CD4-positive, alpha-beta T cell treated with Interferon gamma for 1 hour (primary cell): ENCODE measurements at places on chromosomes 7 and 10.

DNA sequence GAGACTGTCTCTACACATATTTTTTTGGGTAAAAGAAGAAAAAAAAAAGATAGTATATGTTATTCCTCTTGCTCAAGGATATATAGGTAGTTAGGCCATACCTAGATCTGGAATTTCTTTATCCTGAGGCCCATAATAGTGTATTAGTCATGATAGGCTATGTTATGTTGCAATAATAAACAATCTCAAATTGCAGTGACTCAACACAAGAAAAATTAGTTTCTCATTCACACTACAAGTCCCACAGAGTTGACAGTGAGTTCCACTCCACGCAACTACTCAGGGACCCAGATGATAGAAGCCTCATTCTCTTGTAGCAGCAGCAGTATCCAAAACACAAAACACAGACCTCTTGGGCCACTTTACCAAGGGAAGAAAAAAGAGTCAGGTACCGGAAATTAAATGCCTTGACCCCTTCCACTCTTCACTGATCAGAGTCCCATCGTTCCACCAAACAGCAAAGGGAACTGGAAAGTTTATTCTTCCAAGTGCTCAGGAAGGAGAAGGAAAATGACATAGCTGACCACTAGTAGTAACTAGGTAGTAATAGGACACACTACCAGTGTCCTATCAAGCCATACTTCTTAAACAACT is 7.4 kb upstream of the C10orf67 start:
- no peak for DNase-seq

GRCh38 chr7:150931199-150931869 is 46.8 kb downstream of the KCNH2 start:
- no peak for DNase-seq

DNA sequence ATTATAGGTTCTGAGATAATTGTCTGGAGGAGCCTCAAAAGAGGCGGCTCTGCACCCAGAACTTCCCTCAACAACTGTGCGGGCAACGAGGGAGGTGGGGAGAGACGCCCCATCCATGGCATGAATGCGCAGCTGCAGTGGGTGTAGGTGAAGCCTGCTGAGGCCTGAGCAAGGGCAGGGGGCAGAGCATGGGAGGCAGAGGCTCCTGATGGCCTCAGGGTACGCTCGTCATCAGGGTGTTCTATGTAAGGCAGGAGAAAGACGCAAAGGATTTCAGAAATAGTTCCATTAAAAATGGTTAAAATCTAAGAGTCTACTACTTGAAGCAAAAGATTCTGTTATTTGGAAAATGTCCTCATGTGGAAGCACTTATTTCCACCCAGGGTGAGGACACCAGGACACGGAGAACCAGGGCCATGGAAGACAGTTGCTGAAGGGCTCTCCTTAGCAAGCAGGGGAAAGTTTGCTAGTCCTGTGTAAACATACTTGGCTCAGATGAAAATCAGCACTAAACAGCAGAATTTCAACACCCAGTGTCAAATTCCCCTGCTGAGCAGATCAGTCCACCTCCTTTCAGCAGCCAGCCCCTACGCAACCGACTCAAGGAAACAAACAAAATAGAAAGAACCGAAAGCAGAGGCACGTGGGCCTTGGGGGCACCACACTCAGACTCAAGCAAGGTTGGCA is 18.9 kb downstream of the INSIG1 start:
- no peak for DNase-seq

DNA sequence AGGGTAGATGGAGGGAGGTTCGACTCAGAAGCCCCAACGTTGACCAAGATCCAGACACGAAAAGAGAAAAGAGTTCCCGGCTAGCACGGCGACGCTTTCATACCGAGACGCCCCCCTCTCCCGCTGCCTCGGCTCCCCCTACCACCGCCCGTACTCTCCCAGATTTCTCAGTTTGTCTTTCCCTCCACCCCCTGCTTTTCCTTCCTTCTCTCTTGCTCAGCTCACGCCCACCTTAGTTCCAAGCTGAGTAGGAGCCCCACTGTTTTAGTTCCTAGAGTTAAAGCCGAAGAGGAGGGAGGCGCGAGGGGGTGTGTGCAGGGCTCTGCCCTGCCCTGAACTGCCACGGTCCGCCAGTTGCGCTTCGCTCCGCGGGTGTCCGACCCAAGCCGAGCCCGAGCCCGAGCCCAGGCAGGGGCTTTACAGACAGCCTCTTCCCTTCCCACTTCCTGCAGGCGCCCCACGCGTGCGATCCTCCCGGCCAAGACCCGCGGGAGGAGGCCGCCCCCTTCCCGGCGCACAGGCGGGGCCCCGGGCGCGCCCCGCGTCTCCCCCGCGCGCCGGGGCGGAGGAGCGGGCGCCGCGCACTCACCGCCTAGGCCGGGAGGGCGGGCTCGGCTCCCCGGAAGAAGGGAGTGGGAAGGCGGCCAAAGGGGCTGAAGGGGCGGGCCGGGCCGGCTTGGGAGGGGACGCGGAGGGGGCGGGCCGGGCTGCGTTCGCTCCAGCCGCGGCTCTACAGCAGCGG is at the start of gene EPHB6:
TSS of gene EPHB6 (plus strand) at position 705 of the 742 bp plus-strand sequence. CDS start 8,152 bp downstream, outside the sequence.
- DNase-seq: peak; percentile 48

DNA sequence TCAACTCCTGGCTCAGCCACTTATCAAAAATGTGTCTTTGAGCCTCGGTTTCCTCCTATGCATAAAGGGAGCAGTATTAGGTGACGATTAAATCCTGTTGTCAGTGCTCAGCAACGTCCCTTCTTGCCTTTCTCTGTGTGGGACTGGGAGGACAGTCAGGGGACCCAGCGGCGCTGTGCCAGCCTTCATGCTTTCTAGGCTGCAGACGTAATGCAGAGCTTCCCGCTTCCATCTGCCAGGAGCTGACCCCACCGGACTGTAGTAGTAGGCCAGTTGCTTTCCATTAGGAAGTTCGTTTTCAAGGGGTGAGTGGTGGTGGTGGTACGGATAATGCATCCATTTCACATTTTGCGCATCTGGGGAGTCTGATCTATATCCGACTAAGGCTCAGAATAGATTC is 321.8 kb downstream of the PLXNA4 start:
- DNase-seq: no peak

DNA sequence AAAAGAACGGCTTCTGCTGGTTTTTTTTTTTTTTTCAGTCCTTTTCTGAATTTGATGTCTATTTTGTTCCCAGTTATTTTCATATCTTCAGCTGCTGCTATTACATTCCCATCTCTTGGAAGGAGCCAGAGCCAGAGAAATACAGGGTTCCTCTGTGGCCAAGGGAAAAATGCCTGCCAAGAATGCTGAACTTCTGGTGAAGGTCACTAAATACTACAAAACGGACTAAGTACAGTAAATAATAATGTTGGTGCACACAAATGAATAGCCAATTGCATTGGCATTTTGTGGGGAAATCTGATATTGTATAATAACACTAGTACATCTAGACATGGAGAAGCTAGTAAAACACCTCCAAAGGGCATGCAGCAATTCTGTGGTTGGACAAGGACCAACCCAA is 56.3 kb upstream of the ZEB1 start:
- no peak for DNase-seq

DNA sequence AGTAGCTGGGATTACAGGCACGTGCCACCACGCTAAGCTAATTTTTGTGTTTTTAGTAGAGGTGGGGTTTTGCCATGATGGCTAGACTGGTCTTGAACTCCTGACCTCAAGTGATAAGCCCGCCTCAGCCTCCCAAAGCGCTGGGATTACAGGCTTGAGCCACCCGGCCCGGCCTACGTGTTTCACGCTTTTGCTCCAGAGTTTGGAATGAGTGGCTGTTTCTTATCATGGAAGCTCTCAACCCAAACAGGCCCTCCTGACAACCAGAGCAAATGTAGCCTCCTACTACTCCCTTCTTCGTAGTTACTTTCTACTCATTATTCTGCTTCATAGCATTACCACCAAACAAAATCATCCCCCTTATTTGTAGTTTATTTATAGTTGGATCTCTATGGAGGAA is 26.8 kb upstream of the CASD1 start:
- DNase-seq: no peak

- no peak for DNase-seq
These were observed 84.0 kb downstream of the ANLN start for GRCh38 chr7:36473454-36474282.

DNA sequence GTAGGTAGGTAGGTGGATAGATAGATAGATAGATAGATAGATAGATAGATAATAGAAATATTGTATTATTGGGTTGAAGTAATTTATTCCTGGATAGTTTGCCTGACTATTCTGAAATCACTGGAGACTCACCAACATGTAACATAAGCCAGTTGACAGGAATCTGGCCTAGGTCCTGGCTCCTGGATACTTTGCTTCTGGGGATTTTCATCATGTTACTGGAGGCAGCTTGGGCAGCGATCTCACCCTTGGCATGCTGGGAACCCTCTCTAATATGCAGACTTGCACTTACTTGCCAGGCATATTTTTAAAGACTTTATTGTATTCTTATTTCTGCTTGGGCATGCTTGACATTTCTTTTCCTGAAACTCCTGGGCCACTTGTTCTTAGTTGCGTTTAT is 709.1 kb upstream of the FZD8 start:
- no peak for DNase-seq

- no peak for DNase-seq
These were observed 1189.2 kb downstream of the TYW1 start for GRCh38 chr7:68185631-68186456.

GRCh38 chr10:63166742-63167258 is 33.7 kb downstream of the NRBF2 start:
- DNase-seq: no peak
